HT1080 (cell line): ENCODE measurements at places on chromosomes 13 and 19. TPM values are rescaled to one million over a fixed set of nuclear protein-coding genes. Genes with fewer than 3 reads are reported as not detected.
A peak's percentile ranks its signal among the peaks of the same experiment; 100 is the strongest.

- no peak for DNase-seq
Observed at GRCh38 chr13:30652746-30653386, 35.1 kb downstream of the USPL1 start.

DNA sequence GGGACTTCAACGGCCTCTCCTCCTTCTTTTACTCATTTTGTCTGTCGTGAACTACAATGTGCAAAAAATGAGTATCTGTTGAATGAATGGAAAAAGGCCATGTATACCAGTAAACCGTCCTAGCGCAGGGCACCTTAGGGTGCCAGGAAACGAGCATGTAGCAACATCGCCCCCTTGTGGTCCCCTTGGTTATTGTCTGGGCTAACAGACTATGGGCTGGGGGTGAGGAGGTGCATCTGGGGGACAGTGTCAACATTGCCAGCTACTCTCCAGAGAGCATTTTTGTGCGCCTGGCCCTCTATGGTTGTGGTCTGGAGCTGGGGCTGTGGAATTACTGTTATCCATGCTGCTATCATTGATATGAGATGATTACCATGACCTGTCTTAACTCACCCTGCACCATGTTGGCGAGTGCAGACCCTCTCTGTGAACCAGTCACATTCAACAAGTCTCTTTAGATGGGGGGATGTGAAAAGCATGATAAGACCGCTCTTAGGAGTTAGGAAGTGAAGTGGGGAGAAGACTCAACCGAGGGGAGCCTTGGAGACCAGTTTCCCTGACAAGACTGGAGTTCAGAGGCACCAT is 22.8 kb upstream of the SIGLEC11 start:
- peak; percentile 46 for DNase-seq

GRCh38 chr19:34686455-34686854 is 9.0 kb downstream of the ZNF302 start:
- no peak for DNase-seq

The SLITRK6 gene
- 0.10 and 0.84 TPM in 2 replicates for total RNA-seq

The SRRM5 gene
- 0.03 TPM in 1 of 2 replicates, not detected in the other for total RNA-seq
